ENCODE measurements at places on chromosomes 1 and 21. TPM values are rescaled to one million over a fixed set of nuclear protein-coding genes. Genes with fewer than 3 reads are reported as not detected.

GRCh38 chr21:42570841-42571387, 57.3 kb downstream of the SLC37A1 start:
- DNase-seq = no peak

GRCh38 chr1:36657826-36658225, 175.1 kb upstream of the CSF3R start:
- DNase-seq = no peak

- DNase-seq = no peak
These were observed 6.8 kb downstream of the HCRTR1 start for GRCh38 chr1:31624309-31624708.

DNA sequence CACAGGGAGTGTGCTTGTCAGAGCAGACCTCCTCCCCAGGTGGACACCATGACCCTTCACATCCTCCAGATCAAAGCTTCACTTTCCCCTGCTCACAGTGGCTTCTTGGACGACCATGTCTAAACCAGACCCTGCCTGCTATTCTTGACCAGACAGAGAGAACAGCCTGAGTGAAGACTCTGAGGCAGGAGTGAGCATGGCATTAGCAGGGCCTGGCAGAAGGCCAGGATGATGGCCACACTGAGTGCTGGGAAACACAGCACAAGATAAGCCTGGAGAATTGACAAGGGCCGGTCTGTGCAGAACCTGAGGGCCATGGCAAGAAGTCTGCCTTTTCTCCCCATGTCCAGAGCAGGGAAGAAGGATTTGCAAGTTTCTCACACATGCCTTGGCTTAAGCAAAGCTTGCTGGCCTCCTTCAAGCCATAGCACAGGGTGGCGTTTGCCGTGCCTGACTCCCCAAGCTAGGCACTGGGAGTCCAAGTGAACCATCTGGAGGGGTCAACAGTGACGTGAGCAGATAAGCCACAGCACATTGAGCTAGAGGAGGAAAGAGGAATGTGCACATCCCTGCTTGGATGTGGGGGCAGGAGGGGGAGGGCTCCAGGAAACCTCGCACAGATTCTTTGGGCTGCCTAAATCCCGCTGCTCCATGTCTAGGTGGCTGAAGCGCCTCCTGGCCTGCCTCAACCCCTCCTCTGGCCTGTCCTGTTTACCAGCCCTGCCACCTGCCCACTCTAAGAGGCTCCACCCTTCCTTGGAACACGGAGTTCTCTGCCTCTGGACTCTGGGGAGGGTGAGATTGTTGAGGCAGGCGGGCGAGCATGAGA, 87.1 kb downstream of the CD58 start:
- no peak for DNase-seq

DNA sequence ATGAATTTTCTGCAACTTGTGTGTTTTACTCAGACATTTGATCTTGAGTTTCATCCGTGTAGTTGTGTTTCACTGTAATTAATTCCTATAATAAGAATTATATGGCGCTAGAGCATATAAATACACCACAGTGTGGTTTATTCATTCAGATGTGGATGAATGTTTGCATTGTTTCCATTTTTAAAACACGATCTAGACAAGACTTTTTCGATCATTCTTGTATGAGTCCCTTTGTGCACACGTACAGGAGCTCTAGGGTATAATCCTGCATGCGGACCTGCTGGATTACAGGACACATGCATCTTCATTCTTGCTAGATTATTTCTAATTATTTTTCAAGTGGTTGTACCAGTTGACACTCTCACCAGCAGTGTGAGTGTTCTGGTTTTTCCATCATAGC, 46.8 kb upstream of the CNIH3 start:
- no peak for DNase-seq

- DNase-seq = no peak
These were observed 6.0 kb upstream of the CITED4 start for GRCh38 chr1:40868051-40868723.

GRCh38 chr1:116836099-116836498, 73.6 kb upstream of the PTGFRN start:
- no peak for DNase-seq

DNA sequence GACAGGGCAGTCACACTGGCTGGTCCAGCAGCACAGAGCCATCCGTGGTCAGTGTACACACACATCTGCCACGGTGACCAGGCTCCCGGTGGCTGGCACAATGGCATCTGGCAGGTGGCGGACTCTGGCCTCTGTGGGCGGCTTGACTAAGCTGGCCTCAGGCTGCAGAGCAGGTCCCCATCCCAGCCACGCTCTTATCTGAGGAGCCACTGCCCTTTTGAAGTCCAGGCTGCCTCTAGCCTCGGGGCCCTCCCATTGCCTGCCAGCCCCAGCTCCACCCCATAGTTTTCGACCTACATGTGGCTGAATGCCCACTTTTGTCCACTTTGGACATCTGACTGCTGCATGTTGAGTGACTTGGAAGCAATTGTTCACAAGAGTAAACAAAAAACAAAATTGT, 29.9 kb upstream of the EDN2 start:
- DNase-seq = no peak

DNA sequence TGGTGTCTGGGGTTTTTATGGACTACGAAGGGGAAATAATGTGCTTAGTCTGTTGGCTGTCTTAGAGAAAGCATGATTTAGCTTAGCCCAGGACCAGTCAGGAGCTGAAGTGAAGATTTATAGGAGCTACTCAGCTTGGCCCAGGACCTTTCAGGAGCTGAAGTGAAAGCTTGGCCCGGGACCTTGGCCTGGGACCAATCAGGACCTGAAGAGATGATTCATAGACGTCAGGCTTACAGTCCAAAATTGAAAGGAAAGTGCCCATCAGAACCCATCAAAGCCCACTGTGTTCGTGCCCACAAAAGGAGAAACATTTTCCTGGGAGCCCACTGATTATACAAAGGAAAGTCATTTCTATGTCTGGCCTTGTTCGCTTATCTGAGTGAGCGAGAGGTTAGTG, 35.6 kb downstream of the MSTO1 start:
- DNase-seq = no peak

- DNase-seq = no peak
These were observed 12.0 kb downstream of the SPATC1L start for GRCh38 chr21:46171996-46172862.

- DNase-seq = no peak
These were observed 85.6 kb downstream of the NKAIN1 start for GRCh38 chr1:31154000-31154631.

DNA sequence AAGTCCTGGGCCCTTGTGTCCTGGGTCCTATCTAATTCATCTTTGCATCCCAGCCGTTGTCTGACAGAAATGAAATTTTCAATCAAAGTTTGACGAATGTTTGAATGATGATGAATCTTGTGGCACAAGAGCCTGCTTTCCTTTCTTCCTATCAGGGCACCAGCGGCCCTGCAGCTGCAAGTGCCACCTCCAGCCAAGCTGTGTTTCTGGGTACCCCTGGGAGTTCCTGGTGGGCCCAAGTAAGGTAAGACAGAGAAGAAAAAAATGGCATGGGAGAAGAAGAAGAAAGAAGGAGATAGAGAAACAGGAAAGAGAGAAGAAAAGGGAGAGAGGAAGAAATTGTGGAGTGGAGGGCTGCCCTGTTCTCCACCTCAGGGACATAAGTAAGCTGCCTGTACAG, 782.1 kb upstream of the TPTE start:
- no peak for DNase-seq

GRCh38 chr1:50975436-50975835, 5.4 kb downstream of the CDKN2C start:
- DNase-seq = no peak

- no peak for DNase-seq
These were observed 15.9 kb downstream of the BCAN start for GRCh38 chr1:156657741-156658319.

- DNase-seq = no peak
These were observed 25.2 kb upstream of the EPS8L3 start for GRCh38 chr1:109788695-109789521.

GRCh38 chr1:7941437-7941793, 776 bp upstream of the TNFRSF9 start:
- no peak for DNase-seq

GRCh38 chr1:3992103-3992556, 92.1 kb upstream of the C1orf174 start:
- DNase-seq = peak; percentile 11

DNA sequence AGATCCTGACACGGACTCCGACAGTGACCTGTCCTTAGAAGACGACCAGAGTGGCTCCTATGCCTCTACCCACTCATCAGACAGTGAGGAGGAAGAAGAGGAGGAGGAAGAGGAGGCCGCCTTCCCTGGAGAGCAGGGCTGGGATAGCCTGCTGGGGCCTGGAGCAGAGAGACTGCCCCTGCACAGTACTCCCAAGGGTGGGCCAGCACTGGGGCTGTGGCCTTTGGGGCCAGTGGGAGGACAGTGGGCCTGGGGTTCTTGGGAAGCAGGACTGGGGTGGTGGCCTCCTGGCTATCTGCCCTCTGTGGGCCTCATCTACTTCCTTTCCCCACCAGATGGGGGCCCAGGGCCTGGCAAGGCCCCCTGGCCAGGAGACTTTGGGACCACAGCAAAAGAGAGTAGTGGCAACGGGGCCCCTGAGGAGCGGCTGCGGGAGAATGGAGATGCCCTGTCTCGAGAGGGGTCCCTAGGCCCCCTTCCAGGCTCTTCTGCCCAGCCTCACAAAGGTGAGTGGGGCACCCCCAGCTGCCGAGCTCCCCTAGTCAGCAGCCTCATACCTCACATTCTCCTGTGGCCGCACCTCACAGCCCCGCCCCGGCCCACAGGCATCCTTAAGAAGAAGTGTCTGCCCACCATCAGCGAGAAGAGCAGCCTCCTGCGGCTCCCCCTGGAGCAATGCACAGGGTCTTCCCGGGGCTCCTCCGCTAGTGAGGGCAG, 10.0 kb downstream of the PSRC1 start:
- DNase-seq = no peak

DNA sequence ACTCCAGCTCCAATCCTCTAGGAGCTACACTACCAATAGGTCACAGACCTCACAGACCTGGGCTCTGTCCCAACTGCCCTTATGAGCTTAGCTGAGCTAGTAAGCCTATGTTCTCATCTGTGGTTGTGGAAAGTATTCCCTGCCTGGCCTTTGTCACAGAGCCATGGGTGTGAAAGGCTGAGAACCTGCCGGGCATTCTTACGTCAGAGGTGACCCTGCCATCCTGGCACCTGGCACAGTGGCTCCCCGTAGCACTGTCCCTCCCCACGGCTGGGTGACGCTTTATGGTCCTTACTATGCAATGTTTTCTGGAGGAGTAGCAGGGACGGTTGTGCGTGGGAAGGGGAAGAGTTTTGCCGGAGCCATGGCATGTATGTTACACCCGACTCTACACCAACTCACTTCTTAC, 3.5 kb downstream of the TNFRSF1B start:
- DNase-seq = no peak

- DNase-seq = no peak
These were observed 101.9 kb upstream of the ADAMTS5 start for GRCh38 chr21:27068811-27069210.

DNA sequence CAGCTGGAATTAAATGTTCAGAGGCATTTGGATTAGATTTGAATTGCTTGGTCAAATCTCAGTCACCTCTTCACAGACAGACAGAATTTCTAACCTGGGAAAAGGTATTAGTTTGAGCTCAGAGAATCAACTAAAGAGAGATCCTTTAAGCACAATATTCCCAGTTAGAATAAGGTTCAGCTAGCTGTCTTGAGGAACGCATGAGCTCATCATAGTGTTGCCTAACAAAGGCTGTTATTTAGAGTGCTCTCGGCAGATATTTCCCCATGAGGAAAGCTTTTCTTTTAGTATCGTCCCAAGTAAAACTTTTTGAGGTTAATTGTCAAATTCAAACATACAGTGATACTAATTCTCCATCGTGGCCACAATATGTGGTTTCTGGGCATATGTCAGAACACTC, 269.9 kb downstream of the HLX start:
- DNase-seq = no peak

GRCh38 chr1:230507666-230508402, 81.7 kb upstream of the PGBD5 start:
- no peak for DNase-seq

DNA sequence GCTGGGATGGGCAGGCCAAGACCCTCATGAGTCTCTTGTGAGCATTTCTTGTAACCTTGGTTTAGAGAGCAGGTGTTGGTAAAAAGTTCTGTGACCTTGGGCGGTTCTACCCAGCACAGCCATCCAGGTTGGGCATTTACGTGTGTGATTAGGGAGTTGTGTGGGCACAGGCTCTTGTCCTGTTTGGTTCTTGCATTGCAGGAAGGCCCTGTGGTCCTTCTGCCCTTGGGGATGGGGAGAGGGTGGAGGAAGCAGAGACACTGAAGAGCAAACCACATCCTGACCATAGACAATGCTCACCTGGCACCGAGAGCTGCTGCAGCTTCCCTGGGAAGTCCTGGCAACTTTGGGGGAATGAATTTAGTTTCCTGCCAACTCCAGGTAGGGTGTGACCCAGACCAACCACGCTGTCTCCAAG, 25.6 kb downstream of the RNF187 start:
- DNase-seq = peak; percentile 14

The MANEAL gene
- 1.5 TPM for total RNA-seq

The BTBD19 gene
- 6.0 TPM for total RNA-seq

The KCNE1 gene
- total RNA-seq = 0.19 TPM

The MSH4 gene
- total RNA-seq = 0.46 TPM

The OR1C1 gene
- total RNA-seq = not detected

The CD2 gene
- total RNA-seq = 206 TPM

The OR14C36 gene
- not detected for total RNA-seq

The ATP1B1 gene
- 3.4 TPM for total RNA-seq
